ENCODE measurements at places on chromosomes 3 and 15.
A peak's percentile ranks its signal among the peaks of the same experiment; 100 is the strongest.

- DNase-seq: peak; percentile 7
These were observed 629 bp downstream of the RPL24 start for GRCh38 chr3:101685870-101686307.

- no peak for DNase-seq
These were observed 28.4 kb downstream of the TMEM40 start for GRCh38 chr3:12730506-12731242.

GRCh38 chr3:97720417-97720816 is 44.1 kb upstream of the ARL6 start:
- DNase-seq: no peak

- no peak for DNase-seq
These were observed 19.1 kb upstream of the DNAAF4 start for GRCh38 chr15:55527150-55527549.

DNA sequence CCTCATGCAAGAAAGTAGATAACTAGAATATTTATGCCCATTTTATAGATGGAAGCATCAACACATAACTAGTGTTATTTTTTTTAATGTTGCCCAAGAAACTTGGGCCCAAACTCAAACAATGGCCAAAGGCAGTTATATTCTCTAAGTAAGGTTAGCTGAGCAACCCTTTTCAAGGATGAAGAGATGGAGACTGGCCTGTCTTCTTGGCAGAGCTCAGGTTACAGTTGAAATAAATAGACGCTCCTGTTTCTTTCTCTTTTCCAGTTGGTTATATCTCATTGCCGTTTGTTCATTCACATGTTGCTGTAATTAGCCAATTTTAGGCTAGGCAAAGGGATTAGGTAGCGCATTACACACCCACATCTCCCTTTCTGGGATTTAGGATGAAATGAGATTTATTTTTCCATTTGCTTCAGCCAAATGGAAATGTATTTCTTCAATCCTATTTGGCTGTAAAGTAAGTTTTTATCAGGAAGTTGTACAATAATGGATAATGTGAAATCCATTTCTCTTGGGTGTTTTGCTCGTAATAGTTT is 93.2 kb downstream of the CMSS1 start:
- no peak for DNase-seq

DNA sequence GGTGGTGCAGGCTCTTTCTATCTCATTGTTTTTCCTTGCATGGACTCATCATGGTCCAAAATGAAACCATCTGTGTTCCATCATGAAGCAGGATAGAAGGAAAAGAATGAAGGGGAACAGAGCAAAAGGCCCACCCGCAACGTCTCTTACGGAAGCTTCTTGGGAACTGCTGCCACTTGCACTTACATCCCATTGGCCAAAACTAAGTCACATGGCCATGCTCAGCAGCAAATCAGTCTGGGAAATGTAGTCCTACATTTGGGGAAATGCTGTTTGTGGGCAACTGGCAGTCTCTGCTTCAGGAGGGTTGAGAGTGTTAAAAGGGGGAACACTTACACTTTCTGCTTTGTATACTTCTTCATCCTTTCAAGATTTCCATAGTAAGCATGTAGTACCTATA is 191.6 kb downstream of the SV2B start:
- peak; percentile 14 for DNase-seq

DNA sequence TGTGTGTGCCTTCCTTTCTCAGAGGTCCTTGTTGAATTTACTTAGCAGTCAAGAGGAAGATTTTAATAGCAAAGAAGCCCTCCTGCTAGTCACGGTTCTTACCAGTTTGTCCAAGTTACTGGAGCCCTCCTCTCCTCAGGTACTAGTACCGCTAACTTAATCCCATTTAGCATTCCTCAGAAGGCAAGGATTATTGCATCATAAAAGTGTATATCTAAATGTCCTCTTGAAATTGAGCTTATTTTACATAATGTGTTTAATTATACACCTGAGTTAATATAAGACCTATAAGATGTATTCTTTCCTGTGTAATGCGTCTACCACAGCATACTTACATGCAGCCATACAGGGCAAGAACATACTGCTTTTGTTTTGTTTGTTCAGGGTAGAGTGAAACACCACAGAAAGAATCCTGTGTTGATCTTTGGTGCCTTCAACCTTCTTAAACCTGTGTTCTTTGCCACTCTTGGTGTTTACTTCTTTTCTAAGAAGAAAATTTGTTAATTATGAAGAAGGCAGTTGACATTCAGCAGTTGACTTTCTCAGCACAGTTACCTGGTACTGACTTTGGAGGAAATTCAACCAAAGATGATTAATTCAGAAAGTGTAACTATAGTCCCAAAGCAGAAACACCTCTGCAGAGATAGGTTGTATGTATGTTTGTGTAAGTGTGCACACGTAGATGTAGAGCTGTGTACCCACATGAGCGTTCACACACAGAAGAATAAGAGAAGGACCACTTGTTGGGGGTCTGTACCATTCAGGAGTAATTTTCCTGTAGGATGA is 33.1 kb downstream of the POLG start:
- no peak for DNase-seq

- DNase-seq: no peak
These were observed 58.2 kb downstream of the MEX3B start for GRCh38 chr15:81987628-81988027.

DNA sequence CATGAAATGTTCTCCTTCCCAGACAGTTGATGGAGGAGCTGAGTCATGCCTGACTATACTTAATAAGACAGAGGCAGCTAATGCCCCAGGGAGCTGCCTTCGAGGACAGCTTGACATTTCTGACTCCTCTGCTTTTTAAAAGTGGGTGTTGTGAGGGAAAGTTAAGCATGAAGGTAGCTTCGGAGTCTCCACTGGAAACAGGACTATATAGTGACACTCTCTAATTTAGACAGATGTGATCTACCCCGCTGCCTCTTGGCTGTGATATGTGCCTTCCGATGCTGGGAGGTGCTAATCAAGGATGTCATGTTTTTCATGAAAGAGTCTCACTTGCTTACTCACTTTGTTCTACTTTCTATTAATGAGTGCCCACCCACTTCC is 72.7 kb downstream of the IL1RAP start:
- DNase-seq: no peak

DNA sequence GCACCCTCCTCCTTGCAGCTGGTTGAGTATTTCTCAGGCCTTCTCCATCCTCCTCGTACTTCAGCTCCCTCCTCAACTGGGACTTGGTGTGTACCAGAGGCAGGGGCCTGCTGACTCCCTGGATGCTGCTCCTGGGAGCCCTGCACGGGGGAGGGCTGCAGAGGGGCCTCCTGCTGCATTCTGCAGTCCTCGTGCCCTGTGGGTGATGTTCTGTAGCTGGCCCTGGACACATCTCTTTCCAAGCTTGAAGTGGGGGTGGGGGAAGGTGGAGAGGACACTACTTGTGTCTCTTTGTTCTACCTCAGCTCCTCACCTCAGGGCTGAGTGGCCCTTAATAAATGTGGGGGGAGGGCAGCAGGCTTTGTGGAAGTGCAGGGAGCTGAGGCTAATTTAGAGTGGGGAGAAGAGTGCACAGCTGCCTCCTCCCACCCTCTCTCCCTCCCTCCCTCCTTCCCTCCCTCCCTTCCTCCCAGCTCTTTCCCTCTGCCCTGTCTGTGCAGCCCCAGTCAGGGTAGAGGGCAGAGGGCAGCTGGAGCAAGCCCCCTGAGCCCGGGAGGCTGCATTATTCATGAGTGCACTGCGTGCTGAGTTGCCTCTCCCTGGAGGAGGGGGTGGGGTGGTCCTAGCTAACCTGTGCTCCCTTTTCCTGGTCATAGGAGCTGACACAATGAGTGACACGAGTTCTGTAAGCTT is 3.7 kb upstream of the GRM2 start:
- no peak for DNase-seq

DNA sequence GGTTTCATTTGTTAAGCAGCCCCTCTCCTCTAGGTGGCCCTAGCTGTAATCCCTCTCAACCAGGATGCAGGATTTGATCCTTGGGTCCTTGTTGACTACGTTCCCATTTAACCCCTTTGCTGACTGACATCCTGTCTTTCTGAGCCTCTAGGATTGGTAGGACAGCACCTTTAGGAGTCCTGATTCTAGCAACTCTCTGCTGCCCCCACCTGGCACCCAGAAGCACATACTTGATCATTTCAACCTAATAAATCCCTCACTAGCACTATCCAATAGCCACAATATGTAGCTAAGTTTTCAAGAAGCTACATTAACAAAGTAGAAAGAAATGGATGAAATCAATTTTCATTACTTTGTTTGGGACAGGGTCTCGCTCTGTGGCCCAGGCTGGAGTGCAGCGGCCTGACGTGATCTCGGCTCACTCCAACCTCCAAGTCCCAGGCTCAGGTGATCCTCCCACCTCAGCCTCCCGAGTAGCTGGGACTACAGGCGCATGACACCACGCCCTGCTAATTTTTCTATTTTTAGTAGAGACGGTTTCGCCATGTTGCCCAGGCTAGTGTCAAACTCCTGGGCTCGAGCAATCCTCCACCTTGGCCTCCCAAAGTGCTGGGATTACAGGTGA is 28.3 kb downstream of the RSL24D1 start:
- DNase-seq: peak; percentile 65

- no peak for DNase-seq
These were observed 402.4 kb downstream of the MAGI1 start for GRCh38 chr3:65636326-65636725.

DNA sequence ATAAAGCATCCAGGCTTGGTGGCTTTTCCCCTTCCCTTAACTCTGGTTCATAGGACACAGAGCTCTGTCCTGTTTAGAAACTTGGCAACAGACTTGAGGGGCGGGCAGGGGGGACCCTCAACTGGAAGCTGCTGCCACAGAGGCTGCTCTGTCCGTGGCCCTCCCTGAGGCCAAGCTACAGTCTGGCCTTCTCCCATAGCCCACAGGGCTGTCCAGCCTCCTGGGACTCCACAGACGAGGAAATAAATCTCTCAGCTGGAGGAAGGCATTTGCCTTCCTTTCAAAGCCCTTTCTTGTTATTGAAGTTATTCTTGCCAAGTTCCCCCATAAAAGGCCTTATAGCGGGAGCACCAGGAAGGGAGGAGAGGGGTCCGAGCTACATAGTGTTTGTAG is 248.8 kb upstream of the TPM1 start:
- DNase-seq: no peak

GRCh38 chr3:48301800-48302166 is 31.7 kb downstream of the SPINK8 start:
- DNase-seq: no peak

DNA sequence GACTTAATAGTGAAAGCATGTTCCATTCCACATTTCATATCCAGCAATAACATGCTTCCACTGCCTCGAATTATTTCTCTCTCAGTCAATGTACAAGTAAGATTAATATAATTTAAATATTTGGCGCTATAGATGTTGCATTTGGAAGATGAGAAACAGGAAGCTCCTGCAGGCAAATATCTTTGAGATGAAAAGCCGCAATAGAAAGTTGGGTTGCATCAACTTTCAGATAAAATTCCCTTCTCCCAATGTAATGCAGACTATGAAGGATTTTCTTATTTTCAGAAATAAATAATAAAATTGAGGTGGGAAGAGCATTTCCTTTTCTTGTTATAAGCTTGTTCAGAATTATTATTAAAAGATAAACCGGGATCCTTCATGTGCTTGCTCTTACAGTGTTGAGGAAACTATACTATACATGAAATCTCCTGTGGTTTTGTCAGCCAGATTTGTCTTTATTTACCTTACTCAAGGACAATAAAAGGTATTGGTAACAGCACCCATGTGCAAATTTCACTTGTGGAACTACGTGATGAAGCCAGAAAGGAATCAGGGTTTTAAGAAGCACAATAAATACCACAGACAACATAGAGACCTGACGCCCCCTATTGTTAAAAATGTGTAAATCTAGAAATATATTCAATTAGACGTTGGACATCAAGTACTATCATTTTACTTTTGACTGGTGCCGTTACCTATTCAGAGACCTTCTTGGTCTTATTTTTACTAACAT is 307.0 kb downstream of the ARPP21 start:
- DNase-seq: no peak

GRCh38 chr15:61057376-61057775 is 171.7 kb downstream of the RORA start:
- no peak for DNase-seq

DNA sequence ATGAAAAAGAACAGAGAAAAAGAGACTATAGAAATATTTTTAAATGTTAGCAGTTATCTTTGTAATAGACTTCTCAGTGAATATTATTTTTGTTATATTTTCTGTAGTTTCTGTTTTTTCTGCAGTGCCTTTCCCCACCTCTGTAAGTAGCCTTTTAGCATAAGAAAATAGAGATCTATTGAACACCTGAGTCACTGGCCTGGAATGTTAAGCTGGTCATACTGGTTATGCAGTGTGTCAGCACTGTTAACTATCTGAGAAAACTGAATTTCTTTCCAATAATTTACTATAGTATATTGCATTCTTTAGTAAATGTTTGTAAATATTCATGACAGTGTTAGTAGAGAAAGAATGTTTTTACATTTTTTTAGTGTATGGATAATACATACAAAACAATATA is 79.8 kb downstream of the NECTIN3 start:
- DNase-seq: no peak

DNA sequence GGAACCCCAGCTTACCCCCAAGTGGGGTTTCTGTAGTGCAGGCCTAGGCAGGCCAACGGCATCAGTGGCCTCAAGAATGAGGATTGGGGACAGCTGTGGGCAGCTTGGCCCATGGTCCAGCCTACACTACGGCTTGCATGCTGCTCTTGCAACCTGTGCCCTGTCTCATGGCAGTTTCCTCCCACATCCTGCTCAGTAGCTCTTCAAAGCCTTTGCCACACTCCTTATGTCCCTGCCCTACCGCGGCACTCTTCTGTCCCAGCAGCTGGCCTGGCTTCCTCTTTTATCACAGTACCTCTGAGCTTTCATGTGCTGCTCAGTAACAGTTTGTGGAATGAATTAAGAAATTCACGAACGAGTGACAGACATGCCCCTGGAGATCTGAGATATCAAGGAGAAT is 431.0 kb downstream of the EPHB1 start:
- DNase-seq: no peak

- no peak for DNase-seq
These were observed 95.8 kb upstream of the SNRPN start for GRCh38 chr15:24858737-24859601.

DNA sequence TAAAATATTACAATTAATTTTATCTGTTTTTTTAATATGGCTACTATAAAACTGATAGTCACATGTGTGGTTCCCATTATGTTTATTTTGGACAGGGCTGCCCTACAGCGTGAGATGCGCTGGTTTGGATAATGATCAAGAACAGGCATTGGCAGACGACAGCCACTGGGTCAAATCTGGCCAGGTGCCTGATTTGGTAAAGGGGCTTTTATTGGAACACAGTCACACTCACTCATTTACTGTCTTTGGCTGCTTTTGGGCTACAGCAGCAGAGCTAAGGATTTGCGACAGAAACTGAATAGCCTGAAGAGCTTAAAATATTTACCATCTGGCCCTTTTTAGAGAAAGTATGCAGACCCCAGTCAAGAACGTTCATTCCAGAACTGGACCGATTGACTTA is 724.2 kb upstream of the CFAP20DC start:
- no peak for DNase-seq
